Frontal cortex (tissue), 4 donors: ENCODE measurements at places on chromosomes 16 and 17. TPM values are rescaled to one million over a fixed set of nuclear protein-coding genes. Genes with fewer than 3 reads are reported as not detected.

SLC5A10 gene
- total RNA-seq: not detected

MYH13 gene
- total RNA-seq: not detected

RDM1 gene
- 0.41 TPM for total RNA-seq

SDR42E1 gene
- 0.41 TPM for total RNA-seq

MAP3K3 gene
- total RNA-seq: 17.1 TPM

WNT9B gene
- total RNA-seq: not detected
